Naive thymus-derived CD4-positive, alpha-beta T cell (primary cell): ENCODE measurements at places on chromosomes 3 and 15.

DNA sequence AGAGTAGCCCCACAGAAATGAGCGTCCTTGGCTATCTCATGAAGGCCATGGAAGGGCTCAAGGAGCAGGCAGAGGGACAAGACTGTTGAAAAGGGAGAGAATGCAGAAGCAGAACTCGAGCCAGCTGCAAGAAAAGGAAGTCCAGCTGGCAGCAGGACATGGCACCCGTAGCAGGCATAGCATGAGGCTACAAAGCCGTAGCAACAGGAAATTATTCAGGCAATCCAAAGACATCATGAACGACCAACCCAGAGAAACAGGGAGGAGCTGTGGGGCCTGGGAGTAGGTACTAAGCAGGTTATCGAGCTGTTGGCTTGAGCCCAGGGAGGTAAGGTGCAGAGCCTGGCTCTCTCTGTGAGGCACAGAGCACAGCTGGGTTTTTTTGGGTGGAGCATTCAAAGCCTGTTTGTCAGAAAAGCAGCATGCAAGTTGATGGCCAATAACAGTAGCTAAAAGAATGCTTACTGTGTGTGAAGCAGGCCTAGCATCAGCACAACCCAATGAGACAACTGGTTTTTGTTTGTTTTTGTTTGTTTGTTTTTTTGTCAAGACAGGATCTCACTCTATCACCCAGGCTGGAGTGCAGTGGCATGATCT is 144.0 kb upstream of the SMAD3 start:
- DNase-seq, result no peak

GRCh38 chr15:85027421-85027820 is 45.8 kb downstream of the PDE8A start:
- DNase-seq, result no peak

- DNase-seq, result no peak
Measured at GRCh38 chr3:101170062-101170771, 150.2 kb downstream of the IMPG2 start.

- DNase-seq, result no peak
Measured at GRCh38 chr3:107208100-107208499, 169.1 kb upstream of the CCDC54 start.

DNA sequence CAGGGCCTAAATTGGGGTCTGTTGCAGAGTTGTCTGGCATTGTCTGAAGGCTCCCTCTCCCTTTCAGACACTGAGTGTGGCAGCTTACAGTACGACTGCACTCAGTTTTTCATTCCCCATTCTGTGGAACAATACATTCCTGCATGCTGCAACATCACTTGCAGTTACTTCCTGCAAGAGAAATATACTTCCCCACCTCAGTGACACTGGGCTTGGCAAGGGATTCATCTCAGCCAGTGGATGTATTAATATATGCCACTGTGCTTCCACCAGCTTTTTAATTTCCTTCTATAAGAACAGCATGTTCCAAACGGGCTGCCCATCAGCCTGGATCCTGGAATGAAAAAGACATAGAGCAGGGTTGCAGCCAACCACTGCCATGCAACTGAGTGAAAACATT is 23.1 kb downstream of the B3GALNT1 start:
- DNase-seq, result no peak

GRCh38 chr3:194130807-194131589 is 5.0 kb upstream of the HES1 start:
- DNase-seq, result peak; percentile 13

DNA sequence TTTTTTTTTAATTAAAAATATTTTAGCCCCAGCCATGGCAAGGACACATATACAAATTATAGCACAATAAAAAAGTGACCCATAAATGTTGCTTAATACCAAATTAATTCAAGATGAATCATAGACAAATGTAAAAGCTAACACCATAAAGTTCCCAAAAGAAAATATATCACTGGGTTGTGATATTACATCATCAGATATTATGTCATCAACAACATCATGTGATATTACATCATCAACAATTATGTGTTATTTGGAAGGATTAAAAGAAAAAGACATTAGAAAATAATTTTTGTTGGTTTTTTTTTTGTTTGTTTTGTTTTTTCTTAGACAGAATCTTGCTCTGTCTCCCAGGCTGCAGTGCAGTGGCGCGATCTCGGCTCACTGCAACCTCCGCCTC is 34.5 kb upstream of the ABHD10 start:
- DNase-seq, result no peak

- DNase-seq, result no peak
Measured at GRCh38 chr15:36814708-36815107, 235.3 kb downstream of the CDIN1 start.

DNA sequence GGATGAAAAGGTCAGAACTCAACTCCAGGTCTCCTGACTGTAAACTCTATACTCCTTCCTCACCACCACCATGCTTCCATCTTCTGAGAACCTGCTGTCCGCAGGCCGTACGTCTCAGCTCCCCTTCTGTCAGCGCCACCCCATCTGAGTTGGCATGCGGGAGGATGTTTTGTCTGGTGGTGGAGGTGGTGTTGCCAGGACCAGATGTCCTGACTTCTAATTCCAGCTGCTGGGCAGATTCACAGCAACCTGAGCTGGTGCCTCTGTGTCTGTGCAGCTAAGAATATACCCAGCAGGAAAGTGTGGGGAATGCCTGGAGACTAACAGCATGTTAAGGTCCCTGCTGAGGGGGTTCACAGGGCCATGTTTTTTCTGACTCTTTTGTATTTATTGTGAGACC is 23.2 kb downstream of the PLA1A start:
- no peak for DNase-seq

DNA sequence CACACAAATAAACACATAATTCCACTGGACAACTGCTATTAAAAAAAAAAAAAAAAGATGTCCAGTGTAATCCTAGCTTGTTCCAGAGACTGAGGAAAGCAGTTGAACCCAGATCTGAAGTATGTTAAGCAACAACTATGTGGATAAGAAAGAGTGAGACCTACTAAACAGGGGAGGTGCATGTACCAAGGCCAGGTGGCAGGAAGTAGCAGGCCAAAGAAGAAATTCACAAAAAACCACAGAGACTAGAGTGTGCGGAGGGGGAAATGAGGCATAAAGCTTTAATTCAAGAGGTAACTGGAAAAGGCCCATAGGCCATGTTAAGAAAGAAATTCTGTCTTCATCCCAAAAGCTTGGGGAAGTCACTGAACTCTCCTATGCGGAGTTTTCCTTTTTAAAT is 490.0 kb downstream of the NAALADL2 start:
- no peak for DNase-seq

DNA sequence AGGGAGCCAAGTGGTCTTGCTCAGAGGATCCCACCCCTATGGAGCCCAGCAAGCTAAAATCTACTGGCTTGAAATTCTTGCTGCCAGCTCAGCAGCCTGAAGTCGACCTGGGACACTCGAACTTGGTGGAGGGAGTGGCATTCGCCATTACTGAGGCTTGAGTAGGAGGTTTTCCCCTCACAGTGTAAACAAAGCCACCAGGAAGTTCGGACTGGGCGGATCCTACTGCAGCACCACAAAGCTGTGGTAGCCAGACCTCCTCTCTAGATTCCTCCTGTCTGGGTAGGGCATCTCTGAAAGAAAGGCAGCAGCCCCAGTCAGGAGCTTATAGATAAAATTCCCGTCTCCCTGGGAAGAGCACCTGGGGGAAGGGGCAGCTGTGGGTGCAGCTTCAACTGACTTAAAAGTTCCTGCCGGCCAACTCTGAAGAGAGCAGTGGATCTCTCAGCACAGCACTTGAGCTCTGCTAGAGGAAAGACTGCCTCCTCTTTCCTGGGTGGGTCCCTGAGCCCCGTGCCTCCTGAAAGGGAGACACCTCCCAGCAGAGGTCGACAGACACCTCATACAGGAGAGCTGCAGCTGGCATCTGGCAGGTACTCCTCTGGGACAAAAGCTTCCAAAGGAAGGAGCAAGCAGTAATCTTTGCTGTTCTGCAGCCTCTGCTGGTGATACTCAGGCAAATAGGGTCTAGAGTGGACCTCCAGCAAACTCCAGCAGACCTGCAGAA is 576.3 kb upstream of the NECTIN3 start:
- DNase-seq, result no peak

GRCh38 chr3:150447084-150447483 is 39.0 kb downstream of the TSC22D2 start:
- DNase-seq, result no peak

DNA sequence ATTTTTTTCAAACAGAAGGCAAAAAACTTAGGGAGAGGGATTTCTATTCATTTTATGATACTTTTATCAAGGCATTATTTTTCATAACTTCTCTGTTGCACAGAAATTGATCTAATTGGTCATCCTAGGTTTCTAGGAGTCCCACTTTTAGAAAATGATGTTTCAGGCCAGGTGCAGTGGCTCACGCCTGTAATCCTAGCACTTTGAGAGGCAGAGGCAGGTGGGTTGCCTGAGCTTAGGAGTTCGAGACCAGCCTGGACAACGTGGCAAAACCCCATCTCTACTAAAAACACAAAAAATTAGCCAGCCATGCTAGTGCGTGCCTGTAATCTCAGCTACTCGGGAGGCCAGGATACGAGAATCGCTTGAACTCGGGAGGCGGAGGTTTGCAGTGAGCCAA is 2.8 kb downstream of the LACTB start:
- DNase-seq, result no peak

GRCh38 chr15:65450556-65450955 is 27.8 kb upstream of the IGDCC4 start:
- DNase-seq, result no peak

DNA sequence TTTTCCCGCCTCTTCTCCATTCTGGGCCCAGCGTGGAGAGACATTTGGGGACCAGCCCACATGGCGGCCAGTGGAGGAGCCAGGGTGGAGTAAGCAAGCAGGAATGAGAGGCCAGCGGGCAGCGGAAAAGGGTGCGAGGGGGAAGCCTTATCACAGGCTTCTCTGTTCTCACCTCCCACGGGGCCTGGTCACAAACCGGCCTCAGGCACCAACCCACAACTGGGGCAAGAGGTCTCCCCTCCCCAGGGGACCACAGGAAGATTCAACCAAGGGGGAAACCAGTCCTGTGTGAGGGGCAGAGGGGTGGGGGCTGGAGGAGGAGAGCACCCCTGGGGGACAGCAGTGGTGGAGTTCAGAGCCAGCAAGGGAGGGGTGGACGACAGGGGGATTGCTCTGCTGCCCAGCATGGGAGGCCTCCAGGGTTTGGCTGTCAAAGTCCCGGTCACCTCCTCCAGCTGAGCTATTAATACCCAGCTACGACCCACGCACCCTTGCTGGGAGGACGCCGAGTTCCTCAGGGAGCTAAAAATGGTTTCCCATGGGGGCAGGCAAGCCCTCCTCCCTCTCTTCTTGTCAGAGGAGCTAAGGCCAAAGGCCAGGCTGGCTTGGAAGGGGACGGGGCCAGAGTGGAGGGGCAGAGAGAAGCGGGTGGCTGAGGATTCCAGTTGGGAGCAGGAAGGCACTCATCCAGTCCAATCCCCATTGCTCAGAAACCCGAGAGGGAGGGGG is 23.8 kb upstream of the RPL29 start:
- no peak for DNase-seq

DNA sequence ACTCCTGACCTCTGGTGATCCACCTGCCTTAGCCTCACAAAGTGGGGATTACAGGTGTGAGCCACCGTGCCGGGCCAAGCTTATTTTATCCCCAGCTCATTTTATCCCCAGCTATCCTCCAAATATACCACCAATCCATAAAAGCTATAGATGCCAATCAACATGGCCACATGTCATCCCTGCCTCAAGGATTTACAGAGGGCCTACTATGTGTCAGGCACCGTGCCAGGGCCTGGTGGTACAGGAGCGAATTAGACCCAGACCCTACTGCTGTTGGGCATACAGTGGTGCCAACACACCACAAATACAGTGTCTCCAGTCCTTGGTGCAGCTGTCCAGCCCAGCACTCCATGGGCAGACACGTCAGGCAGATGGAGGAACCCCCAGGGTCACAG is 73.4 kb downstream of the SCN5A start:
- DNase-seq, result no peak

- DNase-seq, result no peak
Measured at GRCh38 chr3:4752201-4753072, 226.8 kb upstream of the BHLHE40 start.

GRCh38 chr15:71049706-71050422 is 65.4 kb upstream of the THSD4 start:
- DNase-seq, result no peak

- no peak for DNase-seq
Measured at GRCh38 chr3:11186771-11187191, 32.5 kb downstream of the HRH1 start.

GRCh38 chr3:38460377-38461270 is 6.9 kb downstream of the ACVR2B start:
- DNase-seq, result no peak

DNA sequence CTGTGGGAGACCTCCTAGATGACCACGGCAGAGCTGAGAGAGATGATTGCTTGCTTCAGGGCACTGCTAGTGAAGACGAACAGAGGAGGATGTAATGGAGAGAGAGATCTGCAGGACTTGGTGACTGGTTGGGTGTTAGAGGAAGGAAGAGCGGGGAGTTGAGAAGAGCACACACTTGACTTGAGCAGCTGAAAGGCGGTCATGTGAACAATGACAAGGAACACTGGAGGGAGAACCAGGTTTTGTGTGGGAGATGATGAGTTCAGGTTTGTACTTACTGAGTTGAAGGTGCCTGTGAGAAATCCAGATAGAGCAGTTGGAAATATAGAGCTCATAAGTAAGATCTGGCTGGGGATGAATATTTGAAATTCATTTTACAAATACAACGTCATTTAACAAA is 40.3 kb downstream of the CDAN1 start:
- DNase-seq, result no peak

DNA sequence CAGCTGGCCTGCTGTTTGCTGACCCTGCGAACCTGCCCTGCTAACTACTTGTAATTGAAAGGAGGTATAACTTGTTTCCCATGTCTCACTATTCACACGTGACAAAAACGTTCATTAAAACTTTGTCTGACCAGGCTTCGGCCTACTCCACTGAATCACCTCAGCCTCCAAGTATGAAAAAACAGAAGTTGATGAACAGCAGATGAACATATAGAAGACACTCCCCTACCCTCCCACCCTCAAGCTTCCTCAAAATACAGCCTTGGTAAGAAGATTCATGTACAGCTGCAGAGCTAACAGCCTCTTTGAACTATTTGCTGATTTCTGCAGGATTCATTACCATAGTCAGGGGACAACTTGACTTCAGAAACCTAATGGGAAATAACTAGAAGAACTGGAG is 10.7 kb downstream of the RBM15B start:
- DNase-seq, result no peak

GRCh38 chr15:66848116-66848515 is 146.1 kb downstream of the SMAD6 start:
- no peak for DNase-seq

GRCh38 chr3:161017971-161018370 is 87.2 kb downstream of the B3GALNT1 start:
- no peak for DNase-seq

DNA sequence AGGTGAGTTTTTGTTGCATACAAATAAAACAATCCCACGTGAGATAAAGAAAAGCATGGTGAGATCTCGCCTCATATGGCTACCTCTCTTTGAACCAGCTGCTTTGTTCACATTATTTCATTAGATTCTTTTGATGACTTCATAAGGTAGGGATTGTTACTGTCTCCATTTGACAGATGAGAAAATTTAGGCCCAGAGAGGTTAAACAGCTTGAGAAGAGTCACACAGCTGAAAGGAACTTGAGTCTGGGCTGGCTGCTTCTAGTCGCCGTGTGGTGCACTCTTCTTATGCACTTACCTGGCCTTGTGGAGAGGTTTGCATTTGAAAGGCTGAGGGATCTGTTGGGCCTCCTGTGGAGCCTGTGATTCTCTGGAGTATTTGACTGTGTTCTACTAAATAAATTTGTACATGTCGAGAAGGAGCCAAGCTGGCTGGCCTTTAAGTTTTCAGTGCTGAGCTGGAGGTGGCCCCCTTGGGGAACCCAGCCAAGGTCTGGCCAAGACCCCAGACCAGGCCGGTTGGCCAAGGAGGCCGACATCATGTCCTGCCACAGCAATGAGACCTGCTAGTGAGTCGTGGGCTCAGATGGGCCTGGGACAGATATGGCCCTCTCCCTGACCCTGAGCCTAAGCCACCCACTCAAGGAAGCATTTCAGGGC is 125.1 kb downstream of the SMAD6 start:
- no peak for DNase-seq
